ENCODE measurements at places on chromosomes 11 and 22.

DNA sequence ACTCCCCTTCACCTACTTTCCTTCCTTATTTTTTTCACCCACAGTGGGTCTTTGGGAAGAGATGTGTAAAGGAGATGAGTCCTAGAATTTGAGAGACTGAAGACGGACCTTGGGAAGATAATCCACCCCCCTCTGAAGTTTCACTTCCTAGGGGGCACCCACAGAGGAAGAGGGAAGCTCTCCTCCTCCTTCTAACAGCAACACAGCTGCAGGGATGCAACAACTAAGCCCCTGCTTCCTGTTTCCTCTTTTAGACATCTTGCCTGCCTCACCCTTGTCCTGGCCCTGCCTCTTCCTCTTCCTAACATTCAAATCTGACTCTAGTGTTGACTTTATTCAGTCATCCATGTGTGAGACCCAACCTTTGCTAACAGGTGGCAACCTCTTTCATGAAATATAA lies 424.6 kb downstream of the BUD13 start:
- DNase-seq: no peak

DNA sequence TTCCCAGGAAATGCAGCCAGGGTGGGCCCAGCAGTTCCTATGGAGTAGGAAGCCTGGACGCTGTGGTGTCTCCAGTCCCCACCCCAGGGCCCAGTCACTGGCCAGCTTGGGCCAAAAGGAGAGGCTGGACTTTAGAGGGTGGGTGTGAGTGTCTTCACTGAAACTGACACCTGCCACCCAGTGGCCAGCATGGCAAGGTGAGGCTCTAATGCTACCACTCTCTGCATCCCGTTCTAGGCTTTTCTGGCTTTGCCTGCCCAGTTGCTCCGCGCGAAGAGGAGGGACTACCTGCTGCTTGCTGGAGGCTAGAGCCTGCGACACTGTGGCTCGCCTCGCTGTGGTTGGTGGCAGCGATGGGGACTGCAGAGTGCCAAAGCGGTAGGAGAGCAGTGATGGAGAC lies 35.4 kb downstream of the C22orf42 start:
- no peak for DNase-seq

DNA sequence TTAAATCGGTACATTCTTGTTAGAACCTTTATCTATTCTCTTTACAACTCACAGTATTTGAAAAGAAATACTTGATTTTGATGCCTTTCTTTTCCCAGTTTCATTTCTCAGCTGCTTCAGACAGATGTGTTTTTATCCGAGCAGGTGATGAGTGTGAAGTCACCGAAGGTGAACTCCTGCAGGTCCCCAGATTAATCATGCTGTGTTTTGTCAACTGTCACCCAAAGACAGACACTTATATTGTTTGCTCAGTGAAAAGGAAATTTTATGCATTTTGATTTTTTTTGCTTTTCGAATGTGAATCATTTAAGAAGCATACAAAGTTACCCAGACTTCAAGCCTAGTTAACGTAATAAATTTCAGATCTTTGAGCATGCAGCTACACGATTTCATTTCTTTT lies 7.8 kb upstream of the TMPRSS13 start:
- no peak for DNase-seq

DNA sequence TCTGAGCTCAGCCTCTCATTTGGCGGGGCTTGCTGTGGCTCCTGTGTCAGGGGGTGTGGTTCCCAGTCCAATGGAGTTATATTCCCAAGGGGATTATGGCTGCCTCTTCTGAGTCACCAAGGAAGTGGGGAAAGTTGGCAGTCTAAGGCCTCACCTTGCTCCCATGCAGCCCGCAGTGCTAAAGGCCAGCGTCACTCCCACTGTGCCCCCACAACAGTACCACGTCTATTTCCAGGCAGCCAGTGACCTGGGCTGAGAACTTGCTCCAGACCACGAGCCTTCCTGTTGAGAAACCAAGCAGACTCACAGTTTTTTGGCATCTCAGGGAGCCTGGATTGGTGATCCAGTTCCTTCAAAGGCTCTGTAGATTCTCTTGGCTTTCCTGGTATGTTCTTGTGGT lies 45.6 kb downstream of the OR2AT4 start:
- DNase-seq: no peak

GRCh38 chr11:60121264-60121663 lies 32.8 kb downstream of the MS4A2 start:
- DNase-seq: no peak

- no peak for DNase-seq
Measured at GRCh38 chr11:116895048-116895757, 57.8 kb upstream of the APOA1 start.

GRCh38 chr11:121478895-121479697 lies 26.3 kb upstream of the SORL1-AS1 start:
- no peak for DNase-seq

- DNase-seq: no peak
Measured at GRCh38 chr22:45150139-45150538, 13.6 kb upstream of the NUP50 start.

GRCh38 chr22:40648386-40648785 lies 11.9 kb upstream of the MRTFA start:
- no peak for DNase-seq

DNA sequence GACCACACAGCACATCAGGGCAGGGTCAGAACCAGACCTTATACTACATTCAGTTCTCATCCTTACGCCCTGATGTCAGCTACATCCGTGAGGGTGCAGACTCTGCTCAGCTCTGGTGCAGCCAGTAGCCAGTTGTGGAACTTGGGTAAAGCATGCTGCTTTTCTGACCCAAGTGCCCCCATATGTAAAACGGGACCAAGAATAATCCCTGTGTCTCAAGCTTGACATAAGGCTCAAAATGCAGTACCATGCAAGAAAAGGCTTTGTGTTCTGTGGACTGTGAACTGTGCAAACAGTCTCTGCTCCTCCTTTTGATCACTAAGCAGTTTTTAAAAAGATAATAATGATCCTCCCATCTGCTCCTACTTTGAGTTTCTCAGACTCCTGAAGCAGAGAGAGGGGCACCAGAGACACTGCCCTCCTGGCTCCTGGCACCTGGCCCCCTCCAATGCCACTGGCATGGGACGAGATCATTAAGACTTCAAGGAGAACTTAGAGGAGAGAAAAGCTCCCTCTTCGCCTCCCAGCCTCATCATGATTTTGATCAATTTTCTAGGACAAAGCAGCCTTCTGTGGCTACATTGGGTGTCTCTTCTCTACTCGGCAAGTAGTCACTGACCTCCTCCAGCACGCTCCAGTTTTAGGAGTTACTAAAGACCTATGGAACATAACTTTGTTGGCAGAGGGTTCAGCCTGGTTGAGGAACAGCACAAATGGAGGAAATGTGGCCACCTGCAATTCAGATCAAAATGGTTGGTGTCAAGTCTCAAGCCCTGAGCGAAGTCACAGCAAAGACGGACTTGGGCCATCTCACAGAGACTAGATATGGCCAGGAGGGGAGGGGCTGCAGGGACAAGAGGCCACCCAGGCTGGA lies 23.9 kb downstream of the IL10RA start:
- no peak for DNase-seq

DNA sequence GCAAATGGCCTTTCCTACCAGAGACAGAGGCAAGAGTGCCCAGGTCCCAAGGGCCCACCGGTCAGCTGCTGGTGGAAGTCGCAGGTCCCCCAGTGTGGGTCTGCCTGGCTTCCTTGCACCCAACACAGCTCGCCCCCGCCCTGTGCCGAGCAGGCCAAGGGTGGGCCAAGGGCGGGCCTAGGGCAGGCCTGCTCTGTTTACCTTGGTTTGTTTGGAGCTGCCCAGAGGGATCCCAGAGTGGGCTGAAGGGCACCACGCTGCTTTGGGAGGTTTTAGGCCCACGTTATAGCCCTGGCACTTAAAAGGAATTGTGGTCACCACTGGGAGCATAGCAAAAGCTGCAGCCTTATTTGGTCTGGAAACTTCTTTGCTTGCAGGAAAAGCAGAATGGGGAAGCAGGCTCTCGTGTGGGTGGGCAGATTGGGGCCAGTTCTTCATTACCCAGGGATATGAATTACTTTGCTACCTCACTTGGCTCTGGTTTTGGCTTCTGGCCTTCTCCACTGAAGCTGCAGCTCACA lies 38.0 kb downstream of the MRGPRD start:
- no peak for DNase-seq

- no peak for DNase-seq
Measured at GRCh38 chr11:13076961-13077360, 67.8 kb downstream of the RASSF10 start.

- DNase-seq: no peak
Measured at GRCh38 chr11:96168623-96169022, 174.4 kb downstream of the MAML2 start.

- DNase-seq: no peak
Measured at GRCh38 chr11:107504981-107505380, 47.4 kb upstream of the CWF19L2 start.

DNA sequence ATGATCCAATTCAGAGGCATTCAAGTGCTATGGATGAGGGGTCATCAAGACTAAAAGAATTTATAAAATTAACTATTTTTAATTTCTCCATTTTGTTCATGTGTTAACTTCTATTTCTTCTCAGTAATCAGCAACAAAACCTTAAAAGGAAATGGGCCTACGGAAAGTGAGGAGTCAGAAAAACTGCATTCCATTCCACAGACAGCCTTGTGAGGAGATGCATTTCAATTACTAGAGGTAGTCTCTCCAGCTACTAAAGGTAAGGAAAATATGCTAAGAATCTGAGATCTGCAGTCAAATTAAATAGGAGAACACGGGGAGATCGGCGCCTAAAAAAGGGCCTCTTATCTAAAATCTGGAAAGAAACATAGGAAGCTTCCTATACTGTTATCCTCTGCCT lies 661.7 kb downstream of the DLG2 start:
- no peak for DNase-seq

- no peak for DNase-seq
Measured at GRCh38 chr22:26483043-26483438, 542 bp downstream of the HPS4 start.
